ENCODE measurements at places on chromosomes 7 and 10.

GRCh38 chr7:131933751-131934289 lies 377.4 kb upstream of the PODXL start:
- DNase-seq: no peak

DNA sequence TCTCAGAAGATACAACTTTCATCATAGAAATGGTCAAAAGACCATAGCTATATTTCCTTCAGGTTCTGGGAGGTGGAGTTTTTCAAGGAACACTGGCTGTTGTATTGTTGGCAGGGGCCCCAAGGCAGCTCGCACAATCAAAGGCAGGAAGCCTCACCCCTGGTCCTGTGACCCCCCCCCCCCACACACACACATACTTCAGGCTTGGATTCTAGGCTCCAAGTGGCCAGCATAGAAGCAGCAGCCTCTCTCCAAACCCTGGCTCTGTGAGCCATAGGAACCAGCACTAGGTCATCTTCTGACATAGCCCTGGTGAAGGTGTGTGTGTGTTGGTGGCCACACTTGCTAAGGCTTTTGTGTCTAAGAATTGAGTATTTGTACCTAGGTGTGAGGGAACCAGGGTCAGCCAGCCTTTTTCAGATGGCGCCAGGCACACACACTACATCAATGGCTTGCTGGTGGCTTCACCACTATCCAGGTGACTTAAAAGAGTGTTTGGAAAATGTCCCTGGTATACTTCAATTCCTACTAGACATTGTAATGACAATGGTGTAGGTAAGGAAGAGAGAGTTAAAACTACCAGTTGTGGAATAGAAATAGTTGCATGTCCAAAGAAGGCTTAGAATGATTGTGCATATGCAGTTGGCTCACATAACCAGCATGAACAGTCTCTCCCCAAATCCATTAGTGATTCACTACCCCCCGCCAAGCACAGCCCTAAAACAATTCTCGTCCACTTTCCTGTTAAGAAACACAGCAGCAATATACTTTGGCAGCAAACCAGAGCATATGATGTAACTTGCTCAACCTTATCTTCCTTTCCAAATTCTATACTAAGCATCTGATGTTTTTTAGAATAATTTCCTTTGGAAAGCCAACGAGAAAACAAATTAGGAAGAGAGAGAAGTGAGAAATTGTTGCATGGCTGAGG lies 91.3 kb downstream of the AVL9 start:
- peak; percentile 25 for DNase-seq

DNA sequence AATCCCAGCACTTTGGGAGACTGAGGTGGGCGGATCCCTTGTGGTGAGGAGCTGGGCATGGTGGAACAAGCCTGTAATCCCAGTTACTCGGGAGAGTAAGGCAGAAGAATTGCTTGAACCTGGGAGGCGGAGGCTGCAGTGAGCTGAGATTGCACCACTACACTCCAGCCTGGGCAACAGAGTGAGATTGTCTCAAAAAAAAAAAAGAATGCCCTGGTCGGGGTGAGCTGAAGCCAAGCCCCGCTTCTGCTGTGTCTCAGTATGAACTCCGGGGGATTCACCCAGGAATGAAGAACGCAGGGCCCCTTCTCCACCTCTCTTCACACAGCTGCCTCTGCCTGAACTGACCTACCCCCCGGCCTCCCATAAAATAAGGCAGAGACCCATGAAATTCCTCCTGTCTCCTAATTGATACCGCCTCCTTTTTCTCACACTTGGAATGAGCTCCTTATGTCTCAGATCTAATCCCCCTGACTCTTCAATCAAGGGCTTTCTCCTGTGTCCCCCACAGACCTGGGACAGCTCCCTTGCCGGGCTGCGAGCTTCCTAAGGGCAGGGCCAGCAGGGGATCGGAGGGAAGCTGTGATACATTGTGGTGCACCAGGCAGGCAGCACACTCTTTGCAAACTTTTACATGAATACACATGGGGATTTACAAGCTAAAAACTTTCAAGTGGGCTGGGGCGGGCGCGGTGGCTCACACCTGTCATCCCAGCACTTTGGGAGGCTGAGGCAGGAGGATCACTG lies 911 bp upstream of the ZP3 start:
- DNase-seq: no peak

GRCh38 chr7:6516387-6516983 lies 34.8 kb downstream of the GRID2IP start:
- DNase-seq: peak; percentile 92

GRCh38 chr10:51272555-51272954 lies 198.3 kb downstream of the PRKG1 start:
- no peak for DNase-seq

- no peak for DNase-seq
Measured at GRCh38 chr7:25075459-25075858, 49.6 kb downstream of the CYCS start.

- DNase-seq: peak; percentile 48
Measured at GRCh38 chr10:75407713-75408508, 6.3 kb upstream of the ZNF503 start.

DNA sequence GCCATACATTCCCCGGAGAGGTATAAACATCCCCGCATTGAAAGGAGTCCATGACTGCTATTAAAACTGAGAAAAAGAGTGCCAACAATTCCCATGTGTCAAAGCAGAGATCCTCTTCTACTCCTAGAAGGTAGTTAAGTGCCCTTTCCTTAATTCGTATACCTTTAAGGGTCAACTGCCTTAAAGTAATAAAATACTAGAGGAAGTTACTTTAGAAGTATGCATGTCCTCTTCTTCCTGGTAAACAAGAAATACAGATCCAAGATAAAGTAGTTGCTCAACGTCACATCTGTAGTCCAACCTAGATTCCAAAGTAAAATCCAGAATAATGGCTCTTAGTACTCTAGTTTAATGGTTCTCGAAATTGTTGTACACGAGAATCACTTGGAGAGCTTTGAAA lies 1.5 kb upstream of the TSPAN12 start:
- DNase-seq: no peak

DNA sequence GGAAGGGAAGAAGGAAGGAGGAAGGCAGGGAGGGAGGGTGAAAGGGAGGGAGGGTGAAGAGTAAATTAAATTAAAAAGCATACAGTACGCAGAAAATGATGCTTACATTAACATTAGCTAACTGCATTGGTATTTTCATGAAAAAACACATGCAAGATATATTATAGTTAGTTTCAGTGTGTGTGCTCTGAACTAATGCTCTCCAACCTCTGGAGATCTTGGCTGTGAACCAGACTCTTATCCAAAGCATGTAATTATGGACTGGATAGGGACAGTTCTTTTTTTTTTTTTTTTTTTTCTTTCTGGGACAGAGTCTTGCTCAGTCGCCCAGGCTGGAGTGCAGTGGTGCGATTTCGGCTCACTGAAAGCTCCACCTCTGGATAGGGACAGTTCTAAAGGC lies 357.0 kb downstream of the FRMD4A start:
- DNase-seq: no peak

GRCh38 chr10:71143170-71143569 lies 69.2 kb upstream of the UNC5B start:
- no peak for DNase-seq

GRCh38 chr10:11178606-11179515 lies 161.2 kb downstream of the CELF2 start:
- peak; percentile 99 for DNase-seq

- no peak for DNase-seq
Measured at GRCh38 chr10:80156216-80156615, 23.7 kb downstream of the PLAC9 start.

DNA sequence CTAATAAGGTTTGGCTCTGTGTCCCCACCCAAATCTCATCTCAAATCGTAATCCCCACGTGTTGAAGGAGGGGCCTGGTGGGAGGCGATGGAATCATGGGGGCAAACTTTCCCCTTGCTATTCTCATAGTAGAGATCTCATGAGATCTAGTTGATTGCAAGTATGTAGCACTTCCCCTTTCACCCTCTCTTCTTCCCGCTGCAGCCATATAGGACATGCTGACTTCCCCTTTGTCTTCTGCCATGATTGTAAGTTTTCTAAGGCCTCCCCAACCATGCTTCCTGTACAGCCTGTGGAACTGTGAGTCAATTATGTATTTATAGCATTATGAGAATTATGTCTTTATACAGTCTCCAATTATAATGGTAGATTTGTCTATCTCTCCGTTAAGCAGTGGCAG lies 594.5 kb downstream of the ACTR3B start:
- DNase-seq: peak; percentile 2

DNA sequence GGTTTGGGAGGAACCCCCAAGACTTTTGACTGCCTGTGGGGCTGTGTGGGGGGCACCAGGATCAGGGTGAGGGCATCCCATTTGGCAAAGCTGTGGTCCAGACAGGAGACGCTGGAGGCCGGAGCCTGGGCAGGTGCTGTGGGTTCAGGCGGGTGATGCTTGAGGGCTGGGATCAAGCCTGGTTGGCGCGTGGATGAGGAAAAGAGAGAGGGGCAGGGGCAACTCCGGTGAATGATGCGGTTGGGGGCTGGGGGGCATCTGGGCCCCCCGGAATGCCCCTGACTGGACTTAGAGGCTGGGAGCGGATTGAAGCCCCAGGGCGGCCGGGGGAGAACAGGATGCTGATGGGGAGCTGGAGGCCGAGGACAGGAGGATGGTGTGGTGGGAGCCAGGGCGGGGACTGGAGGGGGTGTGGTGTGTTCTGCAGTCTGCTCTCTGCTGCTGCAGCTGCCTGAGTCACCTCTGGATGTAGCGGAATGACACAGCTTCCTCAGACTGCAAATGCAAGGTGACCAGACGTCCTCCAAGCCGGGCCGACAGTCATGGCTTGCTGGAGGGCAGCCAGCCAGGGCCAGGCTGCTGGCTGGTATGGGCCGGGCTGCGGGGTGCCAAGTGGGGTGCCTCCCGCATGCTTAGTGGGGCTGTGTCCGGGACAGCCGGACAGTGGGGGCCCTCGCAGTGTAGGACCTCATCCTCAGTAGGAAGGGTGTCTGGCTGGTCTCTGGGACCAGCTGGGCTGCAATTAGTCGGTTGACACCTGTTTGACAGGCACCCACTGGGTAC lies 3.2 kb downstream of the MAFK start:
- DNase-seq: peak; percentile 56

DNA sequence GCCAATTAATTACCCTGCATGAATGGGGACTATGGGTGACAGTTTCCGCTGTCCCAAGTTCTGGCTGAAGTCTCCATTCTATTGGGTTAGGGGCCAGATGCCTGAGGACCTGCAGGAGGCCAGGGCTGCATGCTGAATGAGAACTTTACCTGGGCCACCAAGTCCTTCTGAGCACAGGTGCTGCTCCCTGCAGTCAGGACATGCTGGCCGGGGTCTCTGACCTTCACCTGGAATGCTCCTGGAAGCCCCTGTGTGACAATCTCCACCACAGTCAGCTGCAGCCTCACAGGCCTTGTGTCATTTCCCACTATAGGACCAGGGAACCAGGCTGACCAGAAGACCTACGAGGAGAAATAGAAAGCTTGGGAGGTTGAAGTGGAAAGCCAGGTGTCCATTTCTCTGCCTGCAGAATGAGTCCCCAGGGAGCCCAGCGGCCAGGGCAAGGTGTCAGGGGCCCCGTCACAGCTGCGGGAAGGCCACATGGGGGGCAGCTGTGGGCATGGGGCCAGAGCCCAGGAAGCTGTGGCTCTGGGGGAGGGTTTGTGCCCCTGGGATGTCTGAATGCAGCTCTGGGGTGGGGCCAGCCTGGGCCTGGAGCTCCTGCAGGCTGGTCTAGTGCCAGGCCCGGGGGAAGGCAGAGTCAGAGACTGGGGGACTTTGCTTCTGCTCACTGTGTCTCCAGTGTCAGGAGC lies 5.6 kb upstream of the GIMAP8 start:
- DNase-seq: no peak

DNA sequence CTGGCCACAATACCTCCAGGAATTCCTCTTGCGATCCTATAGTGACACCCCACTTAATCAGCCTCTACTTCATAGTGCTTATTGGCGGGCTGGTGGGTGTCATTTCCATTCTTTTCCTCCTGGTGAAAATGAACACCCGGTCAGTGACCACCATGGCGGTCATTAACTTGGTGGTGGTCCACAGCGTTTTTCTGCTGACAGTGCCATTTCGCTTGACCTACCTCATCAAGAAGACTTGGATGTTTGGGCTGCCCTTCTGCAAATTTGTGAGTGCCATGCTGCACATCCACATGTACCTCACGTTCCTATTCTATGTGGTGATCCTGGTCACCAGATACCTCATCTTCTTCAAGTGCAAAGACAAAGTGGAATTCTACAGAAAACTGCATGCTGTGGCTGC lies 56.8 kb downstream of the GPR141 start:
- no peak for DNase-seq

- DNase-seq: no peak
Measured at GRCh38 chr7:96531331-96531730, 178.3 kb downstream of the SEM1 start.

- DNase-seq: no peak
Measured at GRCh38 chr10:116870949-116871348, 21.6 kb downstream of the ENO4 start.

GRCh38 chr7:3730276-3730675 lies 429.2 kb downstream of the SDK1 start:
- DNase-seq: no peak

DNA sequence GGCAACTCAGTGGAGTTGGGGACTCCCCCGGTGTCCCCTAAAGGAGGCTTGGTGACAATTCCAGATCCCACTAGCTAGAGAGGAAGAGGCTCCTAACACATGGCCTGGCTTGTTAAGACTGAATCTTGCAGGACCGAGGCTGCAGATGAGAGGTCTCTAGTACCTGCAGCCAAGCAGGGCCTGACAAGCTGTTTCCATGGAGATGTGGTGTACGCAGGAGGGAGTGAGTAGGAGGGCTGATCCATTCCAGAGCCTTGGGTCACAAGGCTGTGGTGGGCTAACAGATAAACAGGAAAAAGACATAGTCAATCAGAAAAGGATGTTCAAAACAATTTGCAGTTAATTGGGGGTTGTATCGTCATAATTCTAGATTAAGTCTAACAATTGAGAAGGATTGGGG lies 77.3 kb upstream of the MKLN1 start:
- no peak for DNase-seq

GRCh38 chr10:116952729-116953128 lies 52.3 kb downstream of the SHTN1 start:
- no peak for DNase-seq

- no peak for DNase-seq
Measured at GRCh38 chr10:102859911-102860310, 5.9 kb downstream of the BORCS7 start.

- no peak for DNase-seq
Measured at GRCh38 chr7:805261-805660, 27.0 kb upstream of the SUN1 start.

DNA sequence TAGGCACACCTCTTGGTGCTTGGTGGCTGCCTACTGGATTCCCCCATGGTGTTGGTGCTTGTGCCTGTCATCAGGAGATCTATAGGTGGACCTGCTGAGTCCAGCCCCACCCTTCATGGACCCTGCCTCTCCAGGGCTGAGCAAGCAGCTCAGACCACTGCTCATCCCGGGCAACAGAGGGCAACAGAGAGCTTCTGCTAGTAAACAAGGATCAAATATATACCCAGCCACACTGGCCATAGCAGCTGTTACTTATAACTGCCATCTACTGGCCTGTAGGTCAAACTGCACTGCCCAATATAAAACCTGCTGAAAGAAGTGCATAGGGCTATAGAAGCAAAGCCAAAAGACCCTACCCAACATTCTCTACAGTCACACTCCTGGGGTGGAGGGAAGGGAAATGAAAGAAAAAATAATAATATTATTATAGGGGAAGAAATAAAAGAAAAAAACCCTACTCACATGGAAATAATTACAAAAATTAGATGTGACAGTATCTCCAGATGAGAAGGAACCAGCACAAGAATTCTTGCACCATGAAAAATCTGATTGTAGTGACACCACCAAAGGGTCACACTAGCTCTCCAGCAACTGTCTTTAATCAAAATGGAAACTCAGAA lies 54.9 kb upstream of the ZNF800 start:
- peak; percentile 90 for DNase-seq

GRCh38 chr10:14408139-14408538 lies 77.4 kb upstream of the FRMD4A start:
- no peak for DNase-seq

All from hematopoietic multipotent progenitor cell treated with erythropoietin and hydrocortisone succinate and interleukin-3 and kit ligand, for 6 days (in vitro differentiated cells).